ENCODE measurements at places on chromosomes 1 and 21. TPM values are rescaled to one million over a fixed set of nuclear protein-coding genes. Genes with fewer than 3 reads are reported as not detected.
A peak's percentile ranks its signal among the peaks of the same experiment; 100 is the strongest.

DNA sequence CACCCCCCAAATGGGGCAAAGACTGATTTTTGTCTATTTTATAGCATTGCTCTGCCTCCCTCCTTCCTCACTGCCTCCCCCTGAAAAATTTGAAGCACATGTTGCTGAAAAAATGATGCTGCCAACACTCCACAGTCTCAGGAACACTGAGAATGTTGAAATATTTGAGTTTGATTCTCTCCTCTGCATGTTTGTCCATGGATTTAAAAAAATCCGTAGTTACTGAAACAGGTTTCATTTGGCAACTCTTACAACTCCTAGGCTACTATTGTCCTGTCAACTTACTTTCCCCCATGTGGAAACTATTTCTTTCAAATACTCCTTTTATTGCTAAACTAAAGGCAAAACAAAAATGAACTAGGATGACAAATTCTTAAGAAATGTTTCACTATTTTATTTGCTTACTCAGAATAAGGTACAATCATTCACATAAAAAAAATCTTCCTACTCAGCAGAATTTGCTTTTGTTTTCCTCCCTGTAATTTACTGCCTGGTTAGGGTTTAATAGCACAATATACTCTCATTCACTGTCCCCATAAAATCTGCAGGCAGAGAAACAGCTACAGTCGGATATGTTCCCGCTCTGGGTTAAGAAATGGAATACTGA lies 50.2 kb downstream of the C21orf91 start:
- ATAC-seq: peak; percentile 13

DNA sequence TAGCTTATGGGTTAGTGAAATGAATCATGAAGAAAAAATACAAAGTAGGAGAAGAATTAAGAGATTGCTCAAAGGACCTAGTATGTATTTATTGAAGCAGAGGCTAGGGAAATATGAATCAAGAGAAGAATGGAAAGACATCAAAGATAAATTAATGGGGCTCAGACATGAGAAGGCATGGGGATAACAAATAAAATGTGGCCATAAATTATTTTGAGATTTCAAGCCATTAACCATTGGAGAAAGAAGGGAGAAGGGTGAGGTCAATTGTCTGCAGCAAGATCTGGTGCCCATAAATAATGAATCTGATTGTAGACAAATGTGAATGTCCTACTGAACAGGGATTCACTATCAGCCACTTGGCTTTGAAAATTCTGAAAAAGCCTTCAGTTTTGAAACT lies 10.2 kb downstream of the KRTAP20-3 start:
- no peak for ATAC-seq

- ATAC-seq: peak; percentile 79
These were observed 43.4 kb upstream of the MRPS6 start for GRCh38 chr21:34029743-34030528.

The OR2G6 gene
- total RNA-seq: not detected

The PTAFR gene
- total RNA-seq: 7.6 TPM

The SLC5A9 gene
- not detected for total RNA-seq

- peak; percentile 29 for ATAC-seq
These were observed 808 bp downstream of the MAP3K21 start for GRCh38 chr1:233328142-233328921.

DNA sequence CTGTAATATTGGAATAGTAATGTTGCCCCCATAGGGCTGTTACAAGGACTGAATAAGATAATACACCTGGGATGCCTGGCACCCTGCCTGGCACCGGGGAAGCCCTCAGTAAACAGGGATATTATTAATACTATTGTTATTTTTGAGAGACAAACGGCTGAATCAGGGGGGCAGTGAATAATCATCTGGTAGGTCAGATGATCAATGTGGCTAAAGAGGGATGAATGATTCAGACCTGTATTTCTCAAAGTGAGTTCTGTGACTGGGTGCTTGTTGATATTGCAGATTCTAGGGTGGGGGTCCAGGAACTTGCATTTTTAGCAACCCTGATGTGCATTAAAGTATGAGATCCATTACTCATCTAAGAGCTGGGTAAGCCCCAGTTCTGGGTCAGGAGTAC lies 46.2 kb upstream of the BCL10 start:
- no peak for ATAC-seq

GRCh38 chr1:5297886-5298239 lies 643.5 kb downstream of the AJAP1 start:
- no peak for ATAC-seq

The GBP3 gene
- total RNA-seq: 9.4 TPM

DNA sequence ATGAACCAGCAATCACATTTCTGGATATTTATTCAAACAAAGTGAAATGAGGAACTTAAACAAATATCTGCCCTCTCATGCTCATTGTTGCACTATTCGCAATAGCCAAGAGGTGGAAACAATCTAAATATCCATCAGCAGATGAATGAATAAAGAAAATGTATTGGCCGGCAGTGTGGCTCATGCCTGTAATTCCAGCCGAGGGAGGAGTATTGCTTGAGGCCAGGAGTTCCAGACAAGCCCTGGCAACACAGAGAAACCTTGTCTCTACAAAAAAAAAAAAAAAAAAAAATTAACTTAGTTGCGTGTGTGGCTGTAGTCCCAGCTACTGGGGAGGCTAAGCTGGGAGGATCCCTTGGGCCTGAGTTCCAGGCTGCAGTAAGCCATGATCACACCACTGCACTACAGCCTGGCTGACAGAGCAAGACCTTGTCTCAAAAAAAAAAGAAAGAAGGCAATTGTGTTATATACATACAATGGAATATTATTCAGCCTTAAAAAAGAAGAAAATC lies 191.4 kb downstream of the AKT3 start:
- no peak for ATAC-seq

DNA sequence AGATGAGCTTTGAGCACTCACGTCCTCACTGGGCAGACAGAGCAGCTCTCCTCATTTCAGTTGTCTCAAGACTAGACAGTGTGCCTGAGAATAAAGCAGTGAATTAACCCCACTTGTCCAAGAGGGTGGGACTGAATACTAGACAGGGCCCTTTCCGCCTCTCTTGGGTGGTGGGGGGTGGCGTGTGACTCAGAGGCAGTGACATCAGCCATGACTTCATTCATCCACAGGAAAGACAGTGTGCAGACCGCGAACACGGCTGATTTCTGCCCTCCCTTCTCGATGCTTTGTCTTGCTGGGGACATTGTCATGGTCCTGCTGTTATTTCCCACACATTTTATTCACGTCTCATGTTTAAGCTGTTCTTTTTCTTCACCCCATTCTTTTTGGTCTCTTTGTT lies 64.9 kb downstream of the FGGY start:
- ATAC-seq: no peak
